ENCODE measurements at places on chromosomes 7 and 10. TPM values are rescaled to one million over a fixed set of nuclear protein-coding genes. Genes with fewer than 3 reads are reported as not detected.

- no peak for DNase-seq
These were observed 11.5 kb upstream of the GATA3 start for GRCh38 chr10:8042721-8043568.

DNA sequence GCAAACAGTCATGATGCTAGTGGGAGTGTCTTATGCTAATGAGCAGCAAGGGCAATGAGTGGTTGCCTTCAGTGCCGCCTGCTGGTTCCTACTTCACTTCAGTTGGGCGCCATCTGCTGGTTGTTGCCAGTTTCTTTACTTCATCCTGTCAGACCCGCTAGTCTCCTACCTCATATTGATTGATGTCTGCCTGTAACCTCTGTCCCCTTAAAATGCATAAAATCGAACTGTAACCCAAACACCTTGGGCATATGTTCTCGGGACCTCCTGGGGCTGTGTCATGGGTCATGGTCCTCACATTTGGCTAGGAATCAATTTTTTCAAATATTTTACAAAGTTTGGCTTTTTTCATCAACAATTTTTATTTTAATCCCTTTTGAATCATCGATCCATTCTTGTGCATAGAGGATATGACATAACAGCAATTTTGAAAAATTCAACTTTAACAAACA, 62.8 kb upstream of the C7orf33 start:
- peak; percentile 75 for DNase-seq

DNA sequence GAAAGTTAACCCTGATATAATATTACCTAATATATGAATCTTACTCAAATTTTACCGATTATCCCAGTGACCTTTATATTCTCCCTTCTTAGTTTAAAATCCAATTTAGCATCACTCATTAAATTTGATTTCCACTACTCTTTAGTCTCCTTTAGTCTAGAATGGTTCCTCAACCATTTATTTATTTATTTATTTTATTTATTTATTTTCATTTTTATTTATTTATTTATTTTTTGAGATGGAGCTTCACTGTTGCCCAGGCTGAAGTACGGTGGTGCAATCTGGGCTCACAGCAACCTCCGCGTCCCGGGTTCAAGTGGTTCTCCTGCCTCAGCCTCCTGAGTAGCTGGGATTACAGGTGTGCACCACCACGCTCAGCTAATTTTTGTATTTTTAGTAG, 92.8 kb downstream of the LCOR start:
- no peak for DNase-seq

GRCh38 chr10:6741541-6741941, 161.5 kb upstream of the PRKCQ start:
- DNase-seq: no peak

GRCh38 chr7:129831424-129832058, 121.2 kb downstream of the UBE2H start:
- peak; percentile 97 for DNase-seq

DNA sequence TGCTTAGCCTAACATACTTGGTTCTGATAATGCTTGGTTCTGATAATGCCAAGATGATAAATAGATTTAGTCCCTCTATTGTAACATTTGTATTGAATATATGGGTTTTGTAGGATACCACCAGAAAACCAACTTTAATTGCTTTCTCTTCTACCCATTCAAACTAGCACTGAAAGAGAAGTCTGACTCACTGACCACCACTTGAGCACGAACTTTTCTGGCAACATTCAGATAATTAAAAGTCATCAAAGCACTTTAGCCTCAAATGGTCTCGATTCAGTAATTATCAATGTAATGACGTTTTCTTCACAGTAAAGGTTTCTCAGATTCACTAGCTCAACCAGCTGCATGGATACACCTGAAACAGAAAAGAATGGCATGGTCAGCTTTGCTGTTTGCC, 63.0 kb downstream of the HDAC9 start:
- DNase-seq: peak; percentile 13

- peak; percentile 30 for DNase-seq
These were observed 139.3 kb upstream of the ODAD2 start for GRCh38 chr10:28137907-28138880.

GRCh38 chr7:98807068-98808048, 62.5 kb downstream of the TMEM130 start:
- DNase-seq: no peak

DNA sequence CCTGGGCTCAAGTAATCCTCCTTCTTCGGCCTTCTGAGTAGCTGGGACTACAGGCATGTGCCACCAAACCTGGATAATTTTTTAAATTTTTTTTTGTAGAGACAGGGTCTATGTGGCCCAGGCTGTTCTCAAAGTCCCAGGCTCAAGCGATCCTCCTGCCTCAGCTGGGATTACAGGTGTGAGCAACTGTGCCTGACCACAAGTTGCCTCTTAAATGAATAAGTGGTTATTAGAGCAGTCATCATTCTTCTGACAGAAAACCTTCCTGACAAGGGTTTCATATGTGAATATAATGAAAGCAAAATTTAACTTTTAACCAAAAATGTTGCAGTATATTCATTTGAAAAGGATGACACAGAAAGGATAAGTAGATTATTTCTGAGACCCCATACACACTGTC, 532.5 kb downstream of the GRM8 start:
- DNase-seq: no peak

DNA sequence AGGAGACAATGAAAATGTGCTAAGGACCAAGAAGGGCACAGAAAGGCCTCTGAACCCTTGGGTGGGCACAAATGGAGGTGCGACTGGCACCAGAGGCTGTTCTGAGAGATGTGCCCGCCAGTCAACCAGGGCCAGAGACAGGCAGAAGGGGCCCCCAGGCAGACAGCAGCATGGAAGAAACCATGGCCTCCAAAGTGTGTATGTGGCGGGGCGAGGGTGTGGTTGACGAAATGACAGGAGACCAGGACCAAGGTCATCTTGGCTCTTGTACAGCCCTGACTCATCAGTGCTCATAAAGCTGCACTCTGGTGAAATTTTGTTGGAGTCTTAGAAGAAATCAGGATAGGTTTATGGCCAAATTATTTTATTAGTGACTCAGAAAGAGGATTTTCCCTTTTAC, 4.0 kb upstream of the MRPS24 start:
- DNase-seq: no peak

OR2F1 gene
- not detected for total RNA-seq

DNA sequence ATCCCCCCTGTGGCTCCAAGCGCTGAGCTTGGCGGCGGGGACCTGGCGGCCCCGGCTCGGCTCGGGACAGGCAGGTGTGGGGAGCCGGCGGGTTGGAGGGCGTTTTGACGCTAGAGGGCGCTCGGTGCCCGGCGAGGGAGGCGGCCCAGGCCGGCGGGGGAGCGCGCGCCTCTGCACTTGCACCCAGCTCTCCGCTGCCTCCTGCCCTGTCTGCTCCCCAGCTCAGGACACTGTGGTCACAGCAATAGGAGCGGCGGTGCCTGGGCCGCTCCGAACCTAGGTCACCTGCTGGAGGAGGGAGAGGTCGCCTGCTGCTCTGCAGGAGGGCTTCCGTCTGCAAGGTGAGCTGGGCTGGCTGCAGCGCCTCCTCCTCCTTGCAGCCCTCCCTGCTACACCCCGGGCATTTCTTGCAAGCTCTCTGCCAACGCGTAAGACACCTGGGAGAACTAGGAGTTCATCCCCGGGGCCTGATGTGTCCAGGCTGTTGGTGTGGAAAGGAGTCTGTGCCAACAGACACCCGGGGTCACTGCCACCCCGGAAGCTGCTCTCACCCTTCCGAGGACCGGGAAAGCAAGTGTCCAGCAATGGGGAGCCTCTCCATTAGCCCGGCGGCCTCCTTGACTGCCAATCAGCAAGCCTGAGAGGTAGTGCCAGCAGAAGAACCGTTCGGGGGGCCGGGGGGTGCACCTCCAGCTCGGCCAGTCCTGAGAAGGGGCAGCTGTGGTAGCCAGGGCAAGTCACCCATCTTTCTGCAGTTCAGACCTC, 620.4 kb downstream of the GALNT17 start:
- peak; percentile 64 for DNase-seq

- DNase-seq: no peak
These were observed 154.5 kb downstream of the PLXDC2 start for GRCh38 chr10:19970717-19971116.

DNA sequence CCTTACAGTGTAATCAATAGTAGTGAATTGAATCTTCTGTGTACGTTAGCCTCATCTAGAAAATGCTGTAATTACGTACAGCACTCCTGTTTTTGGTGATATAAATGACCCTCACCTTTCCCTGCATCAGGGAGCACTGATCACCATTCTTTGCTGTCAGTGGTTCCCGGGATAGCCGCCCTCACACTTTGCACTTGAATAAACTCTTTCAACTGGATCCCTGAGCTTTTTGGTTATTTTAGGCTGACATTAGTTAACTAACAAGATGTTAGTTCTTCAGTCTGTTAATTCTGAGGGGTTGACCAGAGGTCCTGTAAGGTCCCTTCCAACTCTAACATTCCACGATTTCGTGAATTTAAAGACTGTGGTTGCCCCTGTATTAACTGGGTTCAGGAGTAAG, 23.4 kb upstream of the ZC3HAV1 start:
- DNase-seq: no peak

SPDYE2 gene
- not detected for total RNA-seq

- DNase-seq: no peak
These were observed 138.7 kb upstream of the DGKB start for GRCh38 chr7:15041226-15041625.

- DNase-seq: no peak
These were observed 852.3 kb upstream of the CELF2 start for GRCh38 chr10:10165415-10165814.

- no peak for DNase-seq
These were observed 685.7 kb upstream of the IGFBP3 start for GRCh38 chr7:46606761-46607160.

PSD gene
- total RNA-seq: 1.3 TPM

DNA sequence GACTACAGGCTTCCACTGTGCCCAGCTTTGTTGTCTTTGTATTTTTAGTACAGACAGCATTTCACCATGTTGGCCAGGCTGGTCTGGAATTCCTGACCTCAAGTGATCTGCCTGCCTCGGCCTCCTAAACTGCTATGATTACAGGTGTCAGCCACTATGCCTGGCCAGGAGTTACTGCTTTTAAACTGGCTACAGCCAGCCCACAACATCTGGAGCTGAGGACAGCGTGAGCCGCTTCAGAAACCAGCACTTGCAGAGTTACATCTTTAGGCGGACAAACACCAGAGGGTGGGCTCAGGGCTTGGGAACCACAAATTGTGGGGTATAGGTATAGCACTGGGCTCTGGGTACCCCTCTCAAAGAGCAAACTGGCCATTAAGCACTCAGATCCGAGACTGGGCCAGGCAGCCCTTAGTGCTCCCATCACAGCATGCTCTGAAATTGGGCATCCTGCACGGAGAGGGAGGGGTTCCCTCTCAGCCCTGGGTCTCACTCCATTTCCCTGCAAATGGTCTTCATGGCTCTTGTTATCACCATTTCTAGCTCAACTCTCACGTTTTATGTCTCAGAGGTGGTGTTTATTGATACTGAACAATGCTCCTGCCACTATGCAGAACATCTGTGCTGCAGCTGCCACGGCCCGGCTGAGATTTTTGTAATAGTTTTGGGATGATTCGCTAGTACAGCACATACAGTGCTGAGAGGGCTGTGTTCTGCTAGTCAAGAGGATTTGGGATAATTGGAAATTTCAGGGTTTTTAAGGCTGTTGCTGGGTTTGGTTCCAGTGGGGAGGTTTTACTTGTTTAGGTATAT, 146.4 kb upstream of the LYZL2 start:
- no peak for DNase-seq

VAX1 gene
- total RNA-seq: not detected

GRCh38 chr7:79272066-79272669, 181.3 kb downstream of the MAGI2 start:
- no peak for DNase-seq

GRCh38 chr10:118115701-118116100, 69.0 kb upstream of the RAB11FIP2 start:
- no peak for DNase-seq

GJD4 gene
- total RNA-seq: not detected

KCP gene
- 1.4 TPM for total RNA-seq

UPK3BL1 gene
- total RNA-seq: 44.0 TPM

- no peak for DNase-seq
These were observed 98.9 kb downstream of the WDR11 start for GRCh38 chr10:120950051-120950561.

DNA sequence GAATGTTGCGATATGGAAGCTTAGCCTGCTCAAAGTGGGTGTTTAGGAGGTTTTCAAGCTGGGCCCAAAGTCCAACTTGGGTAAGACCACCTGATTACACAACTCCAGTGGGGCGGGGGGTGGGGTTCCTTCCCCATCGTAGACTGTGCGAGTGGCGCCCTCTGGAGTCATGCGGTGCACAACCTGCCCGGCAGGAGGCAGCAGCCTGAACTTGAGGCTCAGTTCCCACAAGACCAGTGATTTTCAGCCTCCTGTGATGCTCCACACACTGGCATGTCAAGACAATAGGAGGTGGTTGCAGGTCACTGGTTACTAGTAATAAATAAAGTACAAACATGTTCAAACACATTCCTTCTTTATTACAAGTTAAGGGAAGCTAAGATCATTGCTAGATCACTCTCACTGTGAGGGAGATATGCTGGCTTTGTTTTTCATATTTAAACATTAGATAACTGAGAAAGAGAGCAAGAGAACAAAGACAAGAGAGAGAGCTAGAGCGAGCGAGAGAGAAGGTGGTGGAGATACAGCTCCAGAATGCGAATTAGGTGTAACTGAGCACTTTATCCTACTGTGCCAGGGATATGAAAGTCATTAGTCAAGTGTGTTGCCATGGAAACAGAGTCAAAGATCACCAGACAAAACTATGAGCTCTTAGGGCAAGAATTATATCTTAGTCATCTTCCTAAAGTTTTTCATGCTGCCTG, 97.4 kb upstream of the BMPER start:
- peak; percentile 85 for DNase-seq

UNCX gene
- total RNA-seq: not detected

GRCh38 chr10:119006451-119007210, 22.9 kb upstream of the NANOS1 start:
- peak; percentile 95 for DNase-seq

GRCh38 chr7:148883266-148884048, 634 bp downstream of the EZH2 start:
- DNase-seq: no peak

GRCh38 chr7:136045992-136046391, 68.8 kb upstream of the MTPN start:
- no peak for DNase-seq

FFAR4 gene
- total RNA-seq: not detected

DNA sequence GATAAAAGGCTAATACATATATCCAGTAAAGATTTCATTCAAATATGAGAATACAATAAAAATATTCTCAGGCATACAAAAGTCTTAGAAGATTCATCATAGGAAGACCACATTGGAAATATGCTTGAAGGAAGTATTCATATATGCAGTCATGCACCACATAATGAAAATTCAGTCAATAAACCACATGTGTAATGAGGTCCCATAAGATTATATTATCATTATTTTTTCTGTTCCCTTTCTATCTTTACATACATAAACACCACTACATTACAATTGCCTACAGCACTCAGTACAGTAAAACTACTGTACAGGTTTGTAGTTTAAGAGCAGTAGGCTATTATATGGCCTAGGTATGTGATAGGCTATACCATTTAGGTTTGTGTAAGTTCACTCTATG, 111.6 kb downstream of the PRTFDC1 start:
- no peak for DNase-seq

FKBP6 gene
- not detected for total RNA-seq

TAS2R5 gene
- total RNA-seq: 0.30 TPM

All from HT1080 (cell line).